Fibroblast of upper back skin (primary cell): ENCODE measurements at places on chromosomes 7 and 10.

- DNase-seq, result peak; percentile 73
Measured at GRCh38 chr10:9198611-9199010, 1144.1 kb downstream of the GATA3 start.

- DNase-seq, result no peak
Measured at GRCh38 chr10:70677620-70678249, 5.4 kb downstream of the ADAMTS14 start.

DNA sequence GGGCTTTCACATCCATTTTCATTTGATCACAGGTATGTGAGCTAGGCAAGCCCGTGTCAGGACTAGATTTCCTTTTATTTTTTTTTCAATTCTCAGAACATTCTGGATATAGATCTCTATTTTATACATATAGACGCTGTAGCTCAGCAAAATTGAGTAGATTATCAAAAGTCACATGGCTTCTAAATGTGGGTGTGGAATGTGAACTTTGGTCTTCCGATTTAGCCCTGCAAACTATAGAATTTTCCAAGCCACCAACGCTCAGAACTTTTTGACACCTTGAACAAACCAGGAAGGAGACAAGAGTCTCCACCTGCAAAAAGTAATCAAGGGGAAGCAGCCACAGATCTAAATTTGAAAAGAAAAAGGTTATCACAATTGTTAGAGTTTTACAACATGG, 15.9 kb upstream of the FFAR4 start:
- DNase-seq, result no peak

DNA sequence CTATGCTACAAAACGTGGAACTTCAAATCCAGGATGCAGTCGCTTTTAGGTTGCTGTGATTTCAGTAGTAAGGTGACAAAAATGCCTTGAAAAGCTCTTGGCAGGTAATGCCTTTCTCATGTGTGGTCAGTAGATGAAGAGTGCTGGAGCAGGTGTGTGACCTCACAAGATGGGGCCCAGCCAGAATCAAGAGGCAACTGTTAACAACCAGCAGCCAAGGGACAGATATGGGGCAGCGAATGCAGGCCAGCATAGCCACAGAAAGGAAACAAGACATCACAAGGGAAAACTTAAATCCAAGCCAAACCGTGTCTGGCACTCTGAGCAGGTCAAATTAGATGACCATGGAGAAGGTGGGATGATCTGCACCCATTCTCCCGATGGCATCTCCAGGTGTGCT, 12.3 kb downstream of the HUS1 start:
- no peak for DNase-seq

DNA sequence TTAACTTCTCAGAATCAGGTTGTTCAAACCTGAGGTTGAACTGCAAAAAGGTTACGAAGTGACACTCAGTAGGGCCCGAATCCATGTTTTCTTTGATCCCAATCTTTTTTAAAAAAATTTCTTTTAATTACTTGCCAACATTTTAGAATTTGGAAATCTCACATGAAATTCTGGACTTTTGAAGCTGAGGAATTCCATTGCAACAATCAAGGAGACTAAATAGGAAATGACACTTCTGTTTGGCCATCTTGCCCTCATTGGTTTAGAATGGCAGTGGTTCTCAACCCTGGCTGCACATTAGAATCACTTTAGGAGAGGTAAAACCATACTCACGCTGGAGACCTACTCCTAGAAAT, 471 bp upstream of the TOMM7 start:
- DNase-seq, result no peak

GRCh38 chr7:1969459-1970284, 263.1 kb downstream of the MAD1L1 start:
- DNase-seq, result no peak

GRCh38 chr10:33249137-33249536, 85.3 kb downstream of the NRP1 start:
- no peak for DNase-seq

DNA sequence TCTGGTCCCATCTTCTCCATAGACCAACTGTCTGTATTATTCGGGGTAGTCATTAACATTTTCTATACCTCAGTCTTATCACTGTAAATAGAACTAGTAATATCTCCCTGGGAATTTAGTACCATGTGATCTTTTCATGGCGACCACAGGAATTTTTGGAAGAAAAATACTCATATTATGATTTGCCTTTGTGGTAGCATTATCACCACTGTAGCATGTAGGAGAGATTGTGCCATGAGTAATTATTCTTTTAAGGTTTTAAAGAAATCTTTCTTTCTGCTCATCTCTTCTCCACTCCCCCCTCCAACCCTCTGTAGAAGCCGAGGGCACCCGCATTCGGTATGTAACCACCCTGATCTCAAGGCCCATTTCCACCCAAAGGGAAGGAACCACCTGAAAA, 25.0 kb downstream of the ZNF365 start:
- DNase-seq, result peak; percentile 68

DNA sequence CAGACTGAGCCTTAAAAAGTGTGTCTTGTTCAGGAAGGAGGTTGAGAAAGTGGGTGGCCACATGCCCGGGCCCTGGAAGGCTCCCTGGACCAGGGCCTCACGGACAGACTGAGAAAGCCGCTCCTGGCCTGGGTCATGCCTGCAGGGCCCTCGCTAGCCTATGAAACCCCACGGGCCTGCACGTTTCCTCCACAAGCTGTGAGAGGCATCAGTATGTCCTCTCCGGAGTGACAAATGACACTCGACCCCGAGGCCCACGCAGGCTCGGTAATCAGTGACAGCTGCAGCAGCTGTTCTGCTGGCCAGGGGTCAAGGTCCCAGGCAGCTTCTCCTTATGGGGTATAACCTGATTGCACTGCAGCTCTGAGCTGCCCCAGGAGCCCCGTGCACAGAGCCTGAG, 47.6 kb downstream of the ASB13 start:
- no peak for DNase-seq

DNA sequence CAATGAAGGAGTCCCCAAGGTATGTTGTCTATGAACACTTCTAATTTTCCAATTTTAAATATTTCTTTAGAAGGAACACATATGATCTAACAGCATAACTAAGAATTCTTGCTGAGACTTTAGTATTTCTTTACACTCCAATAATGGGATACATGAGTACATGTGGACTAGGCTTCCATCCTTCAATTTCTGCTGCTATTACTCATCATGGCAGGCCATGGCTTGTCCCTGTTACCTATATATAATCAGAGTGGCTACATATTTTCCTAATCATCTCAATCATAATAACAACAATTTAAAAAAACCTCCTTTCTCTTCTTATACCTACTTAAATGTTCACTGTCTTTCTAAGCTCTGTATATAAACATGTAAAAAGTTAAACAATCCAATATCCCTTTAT, 60.3 kb upstream of the TAC1 start:
- DNase-seq, result no peak

- DNase-seq, result peak; percentile 17
Measured at GRCh38 chr7:156892081-156892800, 742 bp downstream of the LMBR1 start.

GRCh38 chr7:100604976-100605911, 3.1 kb downstream of the PCOLCE start:
- no peak for DNase-seq
